ENCODE measurements at places on chromosomes 1 and 21. TPM values are rescaled to one million over a fixed set of nuclear protein-coding genes. Genes with fewer than 3 reads are reported as not detected.

The SLC2A5 gene
- total RNA-seq, result 0.64 TPM

The FMO2 gene
- not detected for total RNA-seq

The TCEA3 gene
- total RNA-seq, result 0.83 TPM

The SLFNL1 gene
- 0.20 TPM for total RNA-seq

The PDE4B gene
- 7.2 TPM for total RNA-seq

The FAM72C gene
- 0.22 TPM for total RNA-seq

The IFNLR1 gene
- total RNA-seq, result 0.47 TPM

The PINK1 gene
- total RNA-seq, result 32.0 TPM

The FDPS gene
- 265 TPM for total RNA-seq

The EBNA1BP2 gene
- total RNA-seq, result 31.3 TPM

The ANKRD65 gene
- 38.4 TPM for total RNA-seq

The ATAD3C gene
- 10.2 TPM for total RNA-seq

The MXRA8 gene
- 7.7 TPM for total RNA-seq

The CHIA gene
- not detected for total RNA-seq

The LCE1C gene
- total RNA-seq, result not detected

The PRAMEF12 gene
- 0.54 TPM for total RNA-seq

The ETS2 gene
- total RNA-seq, result 16.2 TPM

The TAS1R1 gene
- not detected for total RNA-seq

The CHI3L1 gene
- total RNA-seq, result not detected

The TDRD5 gene
- total RNA-seq, result not detected

Measured in glutamatergic neuron (in vitro differentiated cells).